ENCODE measurements at places on chromosomes 13 and 19.

GRCh38 chr13:108595436-108596274 lies 33.8 kb upstream of the MYO16 start:
- no peak for DNase-seq

GRCh38 chr19:31510635-31511034 lies 161.4 kb upstream of the TSHZ3 start:
- DNase-seq = no peak

DNA sequence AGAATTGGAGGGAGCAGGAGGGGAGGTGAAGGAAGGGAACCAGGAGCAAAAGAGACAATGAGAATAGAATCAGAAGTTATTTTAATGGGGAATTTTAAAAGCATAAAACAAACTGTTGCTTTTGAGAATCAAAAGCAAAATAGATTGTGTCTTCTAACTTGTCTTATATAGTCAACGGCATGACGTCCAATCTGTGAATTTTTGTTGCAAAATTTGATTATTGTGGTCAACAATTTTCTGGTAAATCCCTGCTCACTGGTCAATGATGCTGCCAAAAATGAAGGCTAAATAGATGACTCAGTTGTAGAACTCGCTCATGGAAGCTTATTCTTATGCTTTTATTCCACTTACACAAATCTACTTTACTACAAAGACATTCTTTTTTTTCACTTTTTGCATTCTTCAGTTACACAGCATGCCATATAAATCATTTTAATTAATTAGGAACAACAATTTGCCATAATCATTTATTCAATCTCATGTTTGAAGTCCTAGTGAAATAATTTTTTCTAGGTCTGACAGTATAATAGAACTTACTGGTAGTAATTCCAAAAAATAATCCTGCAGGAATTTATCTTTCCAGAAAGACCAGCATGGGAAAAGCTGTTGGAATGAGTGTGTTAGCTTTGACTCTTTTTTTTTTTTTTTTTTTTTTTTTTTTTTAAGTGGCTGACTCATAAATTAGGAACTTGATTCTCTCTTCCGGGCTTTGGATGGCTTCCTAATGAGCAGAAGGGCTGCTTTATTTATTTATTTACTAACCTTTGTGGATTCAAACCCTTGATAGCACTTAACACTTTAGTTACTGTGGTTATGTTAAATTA lies 256.9 kb downstream of the SPRY2 start:
- peak; percentile 41 for DNase-seq

GRCh38 chr13:44303681-44304432 lies 69.8 kb upstream of the SERP2 start:
- DNase-seq = no peak

GRCh38 chr19:56880592-56881190 lies 40.2 kb upstream of the PEG3 start:
- DNase-seq = no peak

DNA sequence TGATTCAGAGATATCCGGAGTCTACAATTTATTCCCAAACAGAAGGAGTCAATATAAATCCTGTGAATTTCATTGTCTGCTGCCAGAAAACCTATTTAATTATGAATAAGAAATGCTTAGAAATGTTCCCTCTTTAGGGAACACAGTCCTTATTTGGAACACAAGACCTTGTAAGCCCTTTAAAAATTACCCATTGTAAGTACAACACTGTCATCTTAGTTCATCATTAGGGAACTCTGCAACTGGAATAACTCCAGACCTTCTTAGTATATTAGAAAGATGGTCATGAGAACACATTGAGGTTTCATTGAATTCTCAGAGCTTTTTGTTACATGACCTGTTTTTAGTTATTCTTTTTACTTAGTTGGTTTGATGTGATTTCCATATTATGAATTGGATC lies 548.5 kb upstream of the KLF12 start:
- DNase-seq = no peak

DNA sequence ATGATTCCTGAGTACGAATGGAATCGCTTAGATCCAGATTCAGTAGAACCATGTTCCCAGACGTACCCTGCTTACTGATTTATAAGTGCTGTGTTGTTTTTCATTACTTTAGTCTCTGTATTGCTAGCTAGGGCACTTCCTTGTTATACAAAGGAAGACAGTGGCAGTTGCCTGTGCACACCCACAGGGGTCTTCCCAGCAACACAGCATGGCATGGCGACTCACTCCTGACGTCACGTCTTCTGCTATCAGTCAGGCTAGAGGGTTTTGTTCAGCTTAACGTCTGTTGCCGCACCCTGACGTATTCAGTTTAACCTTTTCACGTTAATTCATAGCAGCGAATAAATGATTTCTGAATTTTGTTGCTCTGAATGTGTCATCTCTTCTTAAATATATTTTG lies 295.1 kb downstream of the MYO16 start:
- DNase-seq = no peak

- DNase-seq = no peak
These were observed 6.3 kb upstream of the KCTD12 start for GRCh38 chr13:76892488-76892887.

DNA sequence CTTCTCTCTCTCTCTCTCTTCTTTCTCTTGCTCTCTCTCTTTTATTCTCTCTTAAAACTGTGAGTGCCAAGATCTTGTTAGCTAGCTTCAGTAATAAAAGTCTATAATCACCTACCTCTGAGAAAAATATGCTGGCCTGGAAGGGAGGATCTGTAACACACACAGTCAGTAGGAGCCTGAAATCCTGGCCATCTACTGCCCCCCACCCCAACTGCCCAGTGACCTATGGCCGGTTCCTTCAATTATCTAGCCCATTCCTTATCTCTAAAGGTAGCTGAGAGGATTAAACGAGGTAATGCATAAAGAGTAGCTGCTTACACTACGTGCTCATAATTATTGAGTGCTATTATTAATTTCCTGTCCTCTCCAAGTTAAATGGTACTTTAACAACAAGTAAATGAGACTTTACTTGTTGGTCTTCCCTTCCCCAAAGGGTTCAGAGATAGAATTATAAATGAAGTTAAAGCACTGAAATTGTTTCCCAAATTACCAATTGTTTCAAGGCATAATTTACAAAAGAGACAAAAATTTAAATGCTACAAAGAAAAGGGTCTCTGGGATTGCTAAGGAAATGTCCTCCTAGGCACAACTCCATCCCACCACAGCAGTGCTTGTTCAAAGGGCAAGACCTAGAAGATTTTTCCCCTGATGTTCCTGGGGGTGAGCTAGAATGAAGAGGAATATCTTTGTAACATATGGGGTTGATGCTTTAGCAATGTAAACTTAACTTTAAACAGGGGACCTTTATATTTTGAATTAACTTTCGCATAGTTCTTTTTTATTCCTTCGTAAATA lies 1.8 kb downstream of the LCP1 start:
- no peak for DNase-seq

DNA sequence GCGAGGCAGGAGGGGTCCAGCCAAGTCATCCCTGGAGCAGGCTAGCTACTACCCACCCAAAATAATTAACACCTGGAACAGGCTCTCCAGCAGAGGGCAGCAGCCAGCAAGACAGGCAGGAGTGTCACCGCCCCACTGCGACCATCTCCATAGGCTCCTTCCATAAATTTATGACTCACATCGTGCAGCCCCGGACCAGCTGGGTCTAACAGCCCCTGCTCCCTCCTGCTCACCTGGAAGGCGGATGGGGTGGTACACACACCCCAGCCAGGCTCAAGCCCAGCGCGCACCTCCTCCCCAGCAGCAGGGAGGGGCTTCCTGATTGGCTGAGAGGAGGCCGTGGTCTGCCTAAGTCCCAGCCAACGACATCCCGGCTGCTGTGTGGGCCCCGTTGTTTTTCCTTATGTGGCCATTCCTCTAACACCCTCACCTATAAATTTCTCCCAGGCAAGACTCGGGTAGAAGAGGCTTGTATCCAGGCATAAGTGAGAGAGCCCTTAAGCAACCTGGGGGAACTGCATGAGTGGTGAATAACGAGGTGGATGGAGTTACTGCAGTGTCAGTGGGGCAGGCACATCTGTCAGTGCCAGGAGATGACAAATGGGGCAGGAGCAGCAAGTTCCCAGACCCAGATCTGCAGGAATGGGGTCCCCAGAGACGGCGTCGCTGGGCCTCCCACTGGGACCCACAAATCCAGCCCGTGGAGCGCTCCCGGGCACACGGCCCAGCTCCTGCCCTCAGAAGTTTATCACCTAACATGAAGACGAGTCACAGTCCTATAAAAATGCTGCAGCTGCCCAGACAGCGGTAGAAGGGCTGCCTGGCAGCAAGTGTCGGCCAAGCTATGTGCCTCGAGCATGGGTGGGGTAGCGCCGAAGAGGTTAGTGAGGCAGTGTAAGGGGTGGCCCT lies 43.1 kb downstream of the CEBPG start:
- DNase-seq = peak; percentile 74

- DNase-seq = no peak
These were observed 267.3 kb downstream of the DCT start for GRCh38 chr13:94212196-94212595.

GRCh38 chr19:38055010-38055409 lies 148.0 kb downstream of the SIPA1L3 start:
- DNase-seq = no peak

Measured in RWPE1 (cell line).